Femur (tissue), 1 donor: ENCODE measurements at places on chromosomes 3 and 15.
A peak's percentile ranks its signal among the peaks of the same experiment; 100 is the strongest.

DNA sequence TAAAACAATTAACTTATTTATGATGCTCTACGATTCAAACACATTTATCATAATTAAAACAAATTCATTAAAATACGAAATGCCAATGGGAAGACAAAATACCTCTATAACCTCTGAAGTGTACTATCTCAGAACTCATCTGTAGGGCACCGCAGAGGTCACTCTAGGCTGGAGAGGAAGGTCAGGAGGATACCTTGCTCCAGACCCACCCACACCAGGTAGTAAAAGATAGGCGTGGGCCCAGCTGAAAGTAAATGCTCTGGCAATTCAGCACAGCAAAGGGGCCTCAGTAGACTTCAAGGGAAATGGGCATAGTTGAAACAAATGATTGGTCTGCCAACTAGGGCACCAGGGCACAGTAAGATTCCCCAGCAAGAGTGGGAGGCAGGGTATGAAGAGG, 26.0 kb upstream of the SPPL2A start:
- no peak for DNase-seq

DNA sequence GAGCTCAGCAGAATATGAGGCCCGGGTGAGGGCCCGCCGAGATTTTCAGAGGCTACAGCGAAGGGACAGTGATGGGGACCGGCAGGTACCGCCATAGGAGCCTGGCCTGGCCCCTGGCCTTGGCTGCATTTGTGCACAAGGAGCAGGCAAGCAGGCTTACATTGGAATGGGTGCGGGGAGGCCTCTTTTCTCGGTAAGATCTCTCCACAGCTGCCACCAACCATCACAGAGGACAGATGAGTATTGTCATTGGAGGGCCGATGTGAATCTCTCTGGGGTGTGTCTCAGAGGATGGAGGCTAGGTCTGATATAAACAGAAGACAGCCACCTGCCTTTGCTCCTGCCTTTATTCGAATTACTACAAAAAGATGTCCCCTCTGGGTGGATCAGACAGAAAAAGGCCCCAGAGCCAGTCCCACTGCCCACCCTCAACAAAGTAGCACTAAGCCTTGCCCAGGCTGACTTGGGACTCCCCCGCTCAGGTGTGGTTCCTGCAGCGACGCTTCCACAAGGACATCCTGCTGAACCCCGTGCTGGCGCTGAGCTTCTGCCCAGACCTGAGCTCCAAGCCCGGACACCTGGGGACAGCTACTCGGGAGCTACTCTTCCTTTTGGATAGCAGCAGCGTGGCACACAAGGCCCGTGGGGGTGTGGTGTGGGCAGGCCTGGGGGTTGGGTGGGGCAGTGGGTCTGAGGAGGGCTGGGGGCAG, 5.4 kb downstream of the VWA5B2 start:
- no peak for DNase-seq

- DNase-seq: no peak
These were observed 81.3 kb upstream of the RNF7 start for GRCh38 chr3:141656771-141657170.

DNA sequence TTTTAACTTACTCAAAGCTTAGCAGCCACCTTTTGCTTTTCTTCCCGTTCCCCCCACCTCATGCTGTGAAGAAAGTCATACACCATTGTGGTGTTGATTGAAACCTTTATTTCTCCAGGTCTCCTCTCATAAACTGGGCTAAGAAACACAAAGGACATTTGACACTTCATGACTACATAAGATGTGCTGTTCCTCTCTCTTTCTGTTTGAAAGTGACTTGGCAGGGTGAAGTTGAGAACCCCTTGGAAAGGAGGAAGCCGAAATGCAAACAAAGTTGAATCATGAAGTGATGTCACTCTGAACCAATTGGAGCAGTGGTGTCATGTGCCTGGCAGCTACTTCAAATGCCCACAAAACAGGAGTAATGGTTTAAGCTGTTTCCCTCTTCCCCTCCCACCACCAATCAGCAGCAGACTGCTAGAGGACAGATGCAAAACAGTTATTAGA, 174.7 kb downstream of the IGF1R start:
- DNase-seq: peak; percentile 71

DNA sequence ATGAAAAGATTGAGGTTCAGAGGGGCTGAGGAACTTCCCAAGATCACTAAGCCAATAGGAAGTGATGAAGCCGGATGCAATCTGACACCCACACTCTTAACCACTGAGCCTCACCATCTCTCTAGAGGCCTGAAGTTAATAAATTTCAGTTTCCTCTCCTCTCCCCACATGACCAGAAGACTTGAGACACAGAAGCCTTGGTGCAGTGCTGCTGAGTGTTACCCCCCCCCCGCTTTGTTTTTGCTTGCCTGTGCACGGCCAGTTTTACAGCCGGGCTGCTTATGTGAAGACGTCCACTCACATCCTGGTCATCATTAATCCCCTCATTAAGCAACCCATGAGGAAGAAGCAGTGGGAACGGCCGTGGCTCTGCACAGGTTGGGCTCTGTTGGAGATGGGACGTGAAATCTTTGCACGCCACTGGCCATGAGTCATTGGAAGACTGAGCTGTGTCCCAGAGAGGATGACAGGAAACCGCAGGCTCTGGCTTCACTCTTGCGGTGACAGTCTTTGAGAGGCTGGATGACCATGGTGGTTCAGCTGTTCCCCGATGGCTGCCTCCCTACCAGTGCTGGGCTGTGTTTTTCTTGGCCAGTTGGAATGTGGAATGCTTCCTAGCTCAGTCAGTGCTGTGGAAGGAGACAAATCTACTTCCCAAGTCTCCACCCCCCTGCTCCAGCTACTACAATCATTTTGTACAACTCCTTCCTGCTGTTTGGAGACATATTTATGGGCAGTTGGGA, 232.6 kb upstream of the LRTM1 start:
- DNase-seq: peak; percentile 78

DNA sequence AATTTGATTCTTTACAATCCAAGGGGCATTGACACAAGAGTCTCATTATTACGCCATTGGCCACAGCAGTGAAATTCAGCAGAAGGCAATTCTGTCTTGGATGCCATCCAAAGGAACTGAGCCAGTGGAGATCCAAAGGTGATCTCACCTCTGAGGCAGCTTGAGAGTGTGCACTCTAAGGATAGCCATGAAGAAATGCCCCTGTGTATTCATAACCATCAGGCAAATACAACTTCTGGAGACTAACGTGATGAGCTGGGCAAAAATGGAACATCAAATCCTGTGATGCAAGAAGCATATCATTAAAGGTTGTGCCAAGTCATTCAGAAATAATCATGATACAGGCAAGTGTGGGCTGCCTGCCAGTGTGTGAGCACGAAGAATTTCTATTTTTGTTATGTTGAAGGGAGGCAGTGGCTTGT, 41.4 kb downstream of the ROBO2 start:
- peak; percentile 38 for DNase-seq

- DNase-seq: no peak
These were observed 139.4 kb upstream of the PFN2 start for GRCh38 chr3:150110097-150110496.

- no peak for DNase-seq
These were observed 276.7 kb downstream of the CHL1 start for GRCh38 chr3:473033-473800.

DNA sequence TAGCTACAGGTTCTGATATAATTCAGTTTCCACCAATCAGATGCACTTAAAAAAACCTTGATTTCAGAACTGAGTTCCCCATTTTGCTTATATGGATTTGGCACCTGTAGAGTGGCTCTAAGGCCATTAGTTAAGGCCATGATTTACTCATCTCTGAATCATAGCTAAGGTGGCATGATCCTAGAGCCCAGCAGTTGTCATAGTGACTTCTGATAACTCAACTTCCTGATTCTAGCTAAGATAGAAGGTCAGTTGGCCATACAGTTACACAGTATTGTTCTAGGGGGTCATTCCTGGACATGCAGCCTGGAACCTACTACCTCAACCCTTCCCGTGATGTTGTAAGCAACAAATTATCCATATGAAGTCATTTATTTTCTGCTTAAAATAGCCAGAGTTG, 15.9 kb upstream of the TMEM87A start:
- no peak for DNase-seq

DNA sequence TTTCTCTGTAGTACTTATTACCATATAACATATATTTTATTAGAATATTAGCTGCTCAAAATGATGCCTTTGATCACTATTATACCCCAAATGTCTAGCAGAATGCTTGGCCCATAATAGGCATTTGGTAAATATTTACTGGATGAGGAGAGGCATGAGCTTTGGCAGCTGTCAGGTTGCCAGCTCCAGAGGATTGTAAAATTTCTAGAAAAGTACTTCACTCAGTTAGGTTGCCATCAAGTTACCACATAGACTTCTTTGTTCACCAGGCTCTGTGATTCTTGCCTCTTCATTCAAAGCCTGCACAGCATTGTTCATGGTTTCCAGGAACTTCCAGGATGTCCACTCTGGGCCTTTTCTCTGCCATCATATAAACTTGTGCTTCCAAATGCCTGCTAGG, 582.8 kb downstream of the PDCD6IP start:
- no peak for DNase-seq

DNA sequence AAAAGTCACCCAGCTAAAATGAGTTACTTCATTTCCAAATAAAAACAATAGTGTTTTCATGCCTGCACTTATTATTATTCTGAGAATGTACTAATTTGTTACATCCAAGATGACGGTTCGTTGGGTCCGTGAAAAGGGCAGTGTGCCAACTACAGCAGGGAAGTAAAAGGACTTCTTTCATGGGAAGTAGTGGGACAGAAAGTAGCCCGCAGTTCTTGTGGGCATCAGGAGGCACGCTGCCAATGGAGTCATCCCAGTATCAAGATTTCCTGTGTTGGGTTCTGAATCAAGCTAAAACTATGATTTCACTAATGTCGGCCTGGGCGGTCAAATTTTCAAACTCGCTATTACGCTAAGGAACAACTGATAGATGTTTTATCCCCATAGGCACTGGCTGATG, 254.5 kb upstream of the SOX2 start:
- DNase-seq: no peak

DNA sequence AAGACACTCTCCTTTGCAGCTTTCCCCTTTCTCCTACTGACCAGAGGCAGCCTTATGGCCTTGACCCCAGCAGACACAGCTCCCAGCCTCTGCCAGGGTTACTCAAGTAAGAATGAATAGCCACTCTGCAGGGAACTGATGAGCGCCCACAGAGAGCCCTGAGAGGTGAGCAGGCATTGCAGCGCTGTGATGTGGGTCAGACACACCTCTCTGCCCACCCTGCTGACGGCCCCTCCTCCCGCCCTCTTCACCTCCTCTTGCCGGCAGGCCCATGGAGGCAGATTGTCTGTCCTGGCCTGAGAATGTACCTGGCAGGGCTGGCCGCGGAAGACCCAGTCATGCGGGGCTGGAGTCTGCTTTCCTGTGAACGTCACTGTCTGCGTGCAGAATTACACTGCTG, 512.6 kb upstream of the PPP2R3A start:
- DNase-seq: no peak

- no peak for DNase-seq
These were observed 726.5 kb upstream of the NECTIN3 start for GRCh38 chr3:110344897-110345767.

- peak; percentile 85 for DNase-seq
These were observed 31.3 kb upstream of the TMEM115 start for GRCh38 chr3:50390508-50391224.

- DNase-seq: no peak
These were observed 4.8 kb upstream of the NR2F2 start for GRCh38 chr15:96325541-96326327.

- no peak for DNase-seq
These were observed 49.5 kb upstream of the LMCD1 start for GRCh38 chr3:8452112-8452511.

DNA sequence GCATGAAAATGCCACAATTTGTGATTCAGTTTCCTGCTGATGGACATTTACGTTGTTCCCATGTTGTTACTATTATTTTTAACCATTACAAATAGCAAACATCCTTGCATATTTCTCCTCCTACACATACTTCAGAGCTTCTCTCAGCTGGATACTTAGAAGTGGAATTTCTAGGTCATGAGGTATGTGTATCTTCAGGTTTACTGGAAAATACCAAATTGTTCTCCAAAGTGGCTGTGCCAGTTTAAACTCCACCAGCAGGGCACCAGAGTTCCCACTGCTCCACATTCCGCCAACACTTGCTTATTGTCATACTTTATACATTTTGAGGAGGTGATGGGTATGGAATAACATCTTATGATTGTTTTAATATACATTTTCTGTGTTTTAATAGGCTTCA, 45.7 kb downstream of the PRR23E start:
- DNase-seq: no peak

GRCh38 chr15:55766676-55767075, 23.7 kb upstream of the PRTG start:
- DNase-seq: no peak

GRCh38 chr15:81292523-81293001, 31.4 kb downstream of the STARD5 start:
- no peak for DNase-seq

DNA sequence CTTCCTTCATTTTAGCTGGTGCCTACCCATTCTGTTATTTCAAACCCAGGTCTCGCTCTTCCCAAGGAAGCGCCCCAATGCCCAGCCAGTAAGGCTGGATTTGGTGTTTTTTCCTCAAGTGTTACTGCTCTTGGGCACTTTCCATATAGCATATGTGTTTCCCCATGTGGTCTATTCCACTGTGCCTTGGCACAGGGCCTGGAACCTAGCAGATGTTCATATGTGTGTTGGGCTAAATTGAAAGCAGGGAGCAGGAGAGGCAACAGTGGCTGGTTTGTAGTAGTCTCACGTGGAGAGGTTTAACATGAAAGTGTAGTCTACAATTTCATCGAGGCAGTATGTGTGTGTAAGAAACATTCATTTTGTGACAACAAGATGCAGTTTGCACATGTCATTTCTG, 48.2 kb upstream of the TEX264 start:
- peak; percentile 62 for DNase-seq

GRCh38 chr15:63502843-63503738, 1.3 kb upstream of the USP3 start:
- DNase-seq: peak; percentile 89

GRCh38 chr3:111904376-111905241, 45.5 kb downstream of the PHLDB2 start:
- no peak for DNase-seq

GRCh38 chr3:171142985-171143384, 116.5 kb upstream of the SLC2A2 start:
- peak; percentile 68 for DNase-seq

DNA sequence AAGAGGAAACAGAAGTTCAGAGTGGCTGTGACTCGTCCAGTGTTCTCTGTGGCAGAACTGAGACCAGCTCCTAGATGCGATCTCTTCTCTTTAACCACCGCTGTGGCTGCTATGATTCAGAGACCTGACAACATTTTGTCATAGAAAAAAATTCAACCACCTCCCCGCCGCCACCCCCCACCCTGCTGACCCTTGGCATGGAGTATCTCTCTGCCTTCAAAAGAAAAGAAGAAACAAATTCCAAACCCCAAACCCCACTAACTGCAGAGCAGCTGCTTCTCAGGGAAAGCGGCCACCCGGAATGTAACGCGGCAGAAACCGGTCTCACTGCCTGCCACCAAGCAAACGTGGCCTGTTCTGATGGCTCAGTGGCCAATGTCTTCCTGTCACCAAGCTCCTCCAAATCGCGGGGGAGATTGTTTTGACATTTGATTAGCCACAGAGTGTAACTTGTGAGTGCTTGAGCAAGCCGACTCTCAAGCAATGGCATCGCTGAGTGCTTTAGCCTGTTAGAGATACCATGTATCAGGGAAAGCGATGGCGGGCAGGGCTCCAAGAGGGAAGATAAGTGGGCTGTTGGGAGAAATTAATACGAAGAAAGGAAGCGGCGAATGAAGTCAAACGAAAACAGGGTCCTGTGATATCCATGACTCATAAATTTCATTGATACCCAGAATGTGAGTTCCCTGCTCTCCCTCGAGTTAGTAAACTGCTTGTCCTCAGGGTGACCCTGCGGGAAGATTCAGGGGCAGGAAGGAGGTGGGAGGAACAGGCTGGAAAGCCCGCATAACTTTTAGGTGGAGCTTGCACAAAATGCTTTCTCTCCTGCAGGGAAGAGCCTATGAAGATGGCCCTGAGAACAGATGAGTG, 44.8 kb upstream of the TLE3 start:
- no peak for DNase-seq
